ENCODE measurements at places on chromosomes 7 and 10.

DNA sequence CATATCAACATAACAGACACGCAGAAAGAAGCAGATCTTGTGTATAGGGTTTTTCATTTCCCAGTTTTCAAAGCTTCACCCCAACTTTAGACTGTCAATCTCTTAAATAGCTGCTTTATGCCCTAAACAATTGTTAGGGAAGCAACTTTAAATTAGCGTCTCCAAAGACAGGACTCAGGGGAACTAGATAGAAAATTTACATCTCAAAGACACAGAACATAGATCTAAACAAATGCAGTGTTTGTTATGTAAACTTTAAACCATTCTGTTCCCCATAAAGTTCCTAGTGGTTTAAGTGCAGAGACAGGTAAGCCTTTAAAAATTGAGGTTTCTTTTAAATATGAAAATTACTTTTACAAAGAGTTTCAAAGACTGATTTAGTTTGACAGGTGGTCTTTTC, 379.2 kb upstream of the GHITM start:
- no peak for DNase-seq

DNA sequence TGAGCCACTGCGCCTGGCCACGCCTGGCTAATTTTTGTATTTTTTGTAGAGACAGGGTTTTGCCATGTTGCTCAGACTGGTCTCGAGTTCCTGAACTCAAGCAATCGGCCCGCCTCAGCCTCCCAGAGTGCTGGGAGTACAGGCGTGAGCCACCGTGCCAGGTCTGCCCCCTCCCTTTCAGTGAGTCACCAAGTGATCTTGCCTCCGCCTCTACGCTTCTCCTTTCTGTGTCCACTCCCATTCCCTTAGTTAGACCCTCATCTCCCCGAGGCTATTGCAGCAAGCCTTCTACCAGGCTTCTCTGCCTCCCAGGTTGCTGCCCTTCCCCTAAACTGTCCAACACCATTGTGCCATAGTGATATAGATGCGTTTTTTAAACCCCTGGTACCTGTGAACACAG, 32.9 kb downstream of the CDC123 start:
- DNase-seq = no peak

DNA sequence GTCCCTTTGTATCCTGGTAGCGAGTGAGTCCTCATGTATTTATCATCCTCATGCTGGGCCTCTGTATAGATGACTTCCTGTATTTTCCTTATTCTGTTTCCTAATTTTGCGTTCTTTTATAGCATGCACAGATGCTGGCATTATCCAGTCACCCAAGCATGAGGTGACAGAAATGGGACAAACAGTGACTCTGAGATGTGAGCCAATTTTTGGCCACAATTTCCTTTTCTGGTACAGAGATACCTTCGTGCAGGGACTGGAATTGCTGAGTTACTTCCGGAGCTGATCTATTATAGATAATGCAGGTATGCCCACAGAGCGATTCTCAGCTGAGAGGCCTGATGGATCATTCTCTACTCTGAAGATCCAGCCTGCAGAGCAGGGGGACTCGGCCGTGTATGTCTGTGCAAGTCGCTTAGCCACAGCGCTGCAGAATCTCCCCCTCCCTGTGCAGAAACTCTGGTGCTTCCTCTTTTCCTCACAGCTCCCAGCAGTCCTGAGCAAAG, 183.1 kb upstream of the PRSS58 start:
- DNase-seq = peak; percentile 24

- no peak for DNase-seq
Measured at GRCh38 chr7:713139-713457, 13.4 kb upstream of the DNAAF5 start.

DNA sequence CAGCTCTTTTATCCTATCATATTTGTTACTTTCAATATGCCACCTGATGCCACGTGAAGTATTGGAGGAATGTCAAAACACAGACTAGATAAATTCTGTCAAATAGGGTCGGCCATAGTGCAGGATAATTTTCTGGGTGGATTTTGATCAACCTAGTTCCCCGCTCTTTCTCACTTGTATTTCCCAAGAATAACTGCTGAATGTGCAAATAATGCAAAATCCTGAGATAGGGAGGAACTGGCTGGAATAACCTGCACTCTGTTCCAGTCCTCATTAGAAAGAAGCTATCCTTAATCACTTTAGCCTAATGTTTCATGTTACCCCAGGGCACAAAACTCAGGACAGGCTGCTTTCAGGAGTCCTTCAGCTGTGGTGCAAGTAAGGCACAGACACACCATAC, 33.9 kb downstream of the ZWINT start:
- DNase-seq = no peak

- DNase-seq = no peak
Measured at GRCh38 chr7:149616898-149617297, 119.3 kb upstream of the ZNF746 start.

DNA sequence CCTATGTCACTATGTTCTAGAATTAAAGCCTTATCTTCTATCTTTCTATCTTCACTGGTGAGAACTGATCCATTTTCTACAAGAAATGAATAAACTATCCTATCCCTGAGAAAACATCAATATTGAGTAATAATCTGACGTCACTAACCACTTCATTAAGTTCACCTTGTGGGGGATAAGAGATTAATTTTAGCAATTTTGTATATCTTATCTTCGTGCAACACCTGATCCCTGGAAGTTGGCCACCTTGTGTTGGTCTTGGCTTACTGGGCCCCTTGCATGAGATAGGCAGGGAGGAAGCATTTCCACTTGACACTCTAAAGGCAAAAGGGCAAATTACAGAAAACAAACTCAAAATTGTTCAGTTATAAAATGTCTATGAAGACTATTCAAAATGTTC, 20.1 kb upstream of the OR6B1 start:
- DNase-seq = no peak

GRCh38 chr7:16708980-16709379, 44.6 kb upstream of the TSPAN13 start:
- DNase-seq = peak; percentile 97

DNA sequence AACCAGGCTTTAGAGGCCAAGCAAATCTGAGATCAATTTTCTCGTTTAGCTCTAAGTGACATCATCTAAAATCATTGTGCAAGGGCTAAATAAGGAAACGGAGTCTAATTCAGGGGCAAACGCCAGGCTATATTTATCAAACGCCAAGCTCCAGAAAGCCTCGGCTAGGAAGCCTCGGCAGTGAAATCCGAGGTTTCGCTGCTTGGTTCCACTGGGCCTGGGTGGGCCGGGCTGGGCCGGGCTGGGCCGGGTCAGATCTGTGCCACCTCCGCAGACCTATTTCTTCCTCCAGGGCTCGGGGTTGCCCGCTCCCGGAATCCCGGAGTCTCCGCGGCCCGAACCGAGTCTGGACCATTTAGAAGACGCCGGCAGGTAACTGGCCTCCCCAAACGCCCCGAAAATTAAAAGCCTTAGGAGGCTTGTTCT, 459 bp upstream of the FEZF1 start:
- DNase-seq = no peak

DNA sequence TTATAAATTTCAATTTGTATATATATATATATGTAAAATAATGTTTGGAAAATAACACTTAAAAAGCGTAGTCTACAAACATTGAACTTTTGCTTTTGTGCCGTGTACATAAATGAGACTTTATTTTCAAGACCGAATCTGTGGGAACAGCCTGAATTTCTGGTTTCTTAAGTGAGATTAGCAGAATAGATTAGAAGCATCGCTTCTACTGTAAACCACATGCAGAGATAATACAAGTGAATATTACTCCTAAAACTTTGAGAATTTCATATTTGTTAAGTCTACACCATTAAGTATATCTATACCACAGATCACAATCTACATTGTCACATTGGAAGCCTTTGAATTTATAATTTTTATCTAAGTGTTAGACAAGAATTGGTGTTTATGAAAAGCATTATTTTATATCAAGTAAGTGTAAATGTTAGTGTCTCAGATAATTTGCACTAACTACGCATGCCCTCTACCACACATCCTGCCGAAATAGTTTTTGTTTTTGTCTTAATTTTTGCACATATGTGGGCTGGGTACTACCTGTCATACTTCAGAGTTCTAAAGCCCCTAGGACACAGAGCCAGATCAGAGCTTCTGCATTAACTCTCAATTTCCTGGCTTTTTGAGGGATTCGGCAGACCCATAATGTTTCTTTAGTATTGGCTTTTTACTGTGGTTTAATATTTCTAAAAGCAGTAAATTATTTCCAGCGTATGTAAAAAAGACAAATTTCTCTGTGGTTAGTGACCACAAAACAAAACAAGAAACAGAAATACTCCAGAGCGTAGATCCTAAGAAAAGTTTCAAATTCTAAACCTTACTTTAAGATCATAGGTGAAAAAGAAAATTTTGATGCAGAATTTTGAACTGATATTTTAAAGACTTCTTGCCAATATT, 20.0 kb downstream of the TWIST1 start:
- no peak for DNase-seq

DNA sequence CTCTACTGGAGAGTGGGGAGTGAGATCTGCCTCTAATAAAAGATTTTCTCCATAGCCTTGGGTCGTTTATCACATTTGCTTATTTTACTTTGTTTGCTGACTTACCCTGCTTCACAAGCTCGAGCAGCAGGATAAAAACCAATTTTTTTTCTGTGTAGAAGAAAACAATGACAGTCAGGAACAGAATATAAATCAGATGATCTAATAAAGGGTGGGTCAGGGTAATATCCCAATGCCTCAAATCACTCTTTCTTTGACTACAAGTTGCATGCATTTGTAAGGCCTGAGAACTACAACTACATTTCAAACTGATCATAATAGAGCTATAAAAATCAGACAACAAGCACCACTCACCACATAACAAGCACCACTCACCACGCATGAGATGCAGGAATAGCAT, 174.4 kb upstream of the ADARB2 start:
- no peak for DNase-seq

GRCh38 chr10:47057471-47057870, 146.2 kb downstream of the PTPN20 start:
- no peak for DNase-seq

GRCh38 chr7:13161125-13161524, 473.7 kb downstream of the ARL4A start:
- DNase-seq = no peak

DNA sequence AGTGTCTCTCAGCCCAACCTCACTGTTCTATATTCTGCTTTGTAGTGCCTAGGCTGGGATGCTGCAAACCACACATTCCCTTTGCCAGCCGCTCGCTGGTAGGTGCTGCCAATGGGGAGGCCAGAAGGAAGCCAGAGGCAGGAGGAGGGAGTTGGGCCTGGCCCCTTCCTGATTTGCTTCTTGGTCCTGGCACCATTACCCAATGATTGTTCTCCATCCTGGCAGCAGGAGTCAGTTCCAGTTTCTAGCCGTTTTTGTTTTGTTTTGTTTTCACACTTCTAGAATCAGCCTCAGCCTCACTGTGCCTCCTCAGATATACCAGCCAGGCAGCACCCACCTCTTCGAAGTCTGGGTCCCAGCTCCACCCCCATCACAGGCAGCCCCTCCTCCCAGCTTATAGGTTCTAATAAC, 27.4 kb upstream of the LOXL4 start:
- no peak for DNase-seq

DNA sequence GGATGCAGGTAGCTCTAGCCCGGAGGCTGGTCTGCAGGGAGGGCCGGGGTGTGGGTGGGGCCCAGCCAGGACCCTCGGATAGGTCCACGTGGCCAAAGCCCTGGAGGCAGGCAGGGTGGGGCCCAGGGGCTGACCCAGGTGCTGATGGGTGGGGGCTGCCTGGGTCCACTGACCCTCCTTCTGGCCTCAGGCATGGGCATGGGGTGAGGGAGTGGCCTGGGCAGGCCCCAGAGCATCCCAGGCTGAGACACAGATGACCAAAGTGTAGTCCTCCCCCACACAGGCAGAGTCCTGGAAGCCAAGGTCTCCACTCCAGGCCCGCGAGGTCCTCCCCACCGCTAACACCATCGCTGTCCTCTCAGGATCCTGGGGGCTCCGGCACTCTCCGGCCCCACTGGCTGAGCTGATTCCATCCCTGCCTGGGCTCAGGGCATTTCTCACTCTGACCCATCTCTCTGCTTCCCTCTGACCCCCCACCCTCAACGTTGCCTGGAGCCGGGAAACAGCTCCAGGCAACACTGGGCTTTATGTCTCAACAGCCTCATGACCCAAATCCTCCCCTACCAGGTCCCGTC, 20.7 kb upstream of the PPP2R2D start:
- DNase-seq = no peak

GRCh38 chr10:108872854-108873253, 1050.5 kb downstream of the XPNPEP1 start:
- DNase-seq = no peak

GRCh38 chr7:73668103-73668885, 663 bp downstream of the VPS37D start:
- DNase-seq = no peak

GRCh38 chr7:48511080-48511479, 339.8 kb downstream of the ABCA13 start:
- DNase-seq = no peak

GRCh38 chr10:61835069-61835945, 66.2 kb upstream of the ARID5B start:
- peak; percentile 79 for DNase-seq

DNA sequence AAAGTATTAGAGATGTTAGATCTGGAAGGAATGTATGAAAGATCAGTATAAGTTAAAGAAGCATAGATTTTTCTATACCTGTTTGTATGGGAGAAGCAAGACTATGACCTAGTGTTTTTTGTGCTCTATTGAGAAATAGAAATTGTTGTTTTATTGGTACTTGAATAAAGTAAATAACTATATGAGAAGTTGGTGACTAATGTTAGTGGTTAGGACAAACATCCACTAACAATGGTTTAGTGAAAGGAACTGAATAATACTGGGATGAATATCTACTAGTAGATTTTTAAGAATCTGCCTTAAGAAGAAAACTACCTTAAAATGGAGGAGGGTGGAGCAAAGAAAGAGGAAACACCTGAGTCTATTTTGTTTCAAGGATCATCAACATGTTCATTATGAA, 521.1 kb upstream of the POT1 start:
- DNase-seq = no peak

DNA sequence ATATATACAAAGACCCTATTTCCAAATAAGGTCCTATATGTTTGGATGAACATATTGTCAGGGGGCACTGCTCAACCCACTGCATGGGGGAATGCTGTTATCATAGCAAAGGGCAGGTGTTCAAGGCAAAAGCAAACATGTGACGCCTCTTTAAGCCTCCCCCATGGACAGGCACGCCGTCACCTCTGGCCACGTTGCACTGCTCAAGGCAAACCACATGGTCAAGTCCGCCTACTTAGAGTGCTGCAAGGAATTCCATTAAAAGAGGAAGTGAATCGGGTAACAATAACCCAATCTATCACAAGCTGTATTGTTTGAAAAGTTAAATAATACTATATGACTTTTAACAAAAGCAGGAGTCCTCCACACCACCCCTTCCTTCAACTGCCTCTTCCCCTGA, 8.8 kb upstream of the CALD1 start:
- no peak for DNase-seq

Data from A172 (cell line).